ENCODE measurements at places on chromosomes 12 and 14.
A peak's percentile ranks its signal among the peaks of the same experiment; 100 is the strongest.

GRCh38 chr12:15209782-15210181 lies 11.4 kb downstream of the RERG start:
- no peak for DNase-seq

DNA sequence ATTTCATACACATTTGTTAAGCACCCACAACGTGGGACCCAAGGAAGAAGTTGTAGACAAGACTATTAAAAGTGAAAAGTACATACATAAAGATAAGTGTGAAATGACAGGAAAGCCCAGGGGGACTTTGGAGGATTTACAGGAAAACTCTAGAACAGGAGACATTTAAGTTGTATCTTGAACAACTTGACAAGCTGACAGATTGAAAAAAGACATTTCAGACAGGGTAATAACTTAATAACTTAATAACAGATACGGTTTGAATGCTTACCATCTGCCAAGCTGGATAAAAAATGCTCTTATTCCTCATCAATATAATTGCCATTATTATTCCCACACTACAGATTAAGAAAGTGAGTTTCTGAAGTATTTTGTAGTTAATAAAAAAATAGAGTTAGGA lies 229.7 kb upstream of the SYT10 start:
- DNase-seq: no peak

GRCh38 chr12:85004204-85004603 lies 31.9 kb downstream of the TSPAN19 start:
- no peak for DNase-seq

GRCh38 chr12:53231921-53232645 lies at the start of gene RARG:
Gene RARG, minus strand, starts transcription at chr12:53232209. Its CDS starts 4,664 bp downstream, at chr12:53227545.
- DNase-seq: no peak

DNA sequence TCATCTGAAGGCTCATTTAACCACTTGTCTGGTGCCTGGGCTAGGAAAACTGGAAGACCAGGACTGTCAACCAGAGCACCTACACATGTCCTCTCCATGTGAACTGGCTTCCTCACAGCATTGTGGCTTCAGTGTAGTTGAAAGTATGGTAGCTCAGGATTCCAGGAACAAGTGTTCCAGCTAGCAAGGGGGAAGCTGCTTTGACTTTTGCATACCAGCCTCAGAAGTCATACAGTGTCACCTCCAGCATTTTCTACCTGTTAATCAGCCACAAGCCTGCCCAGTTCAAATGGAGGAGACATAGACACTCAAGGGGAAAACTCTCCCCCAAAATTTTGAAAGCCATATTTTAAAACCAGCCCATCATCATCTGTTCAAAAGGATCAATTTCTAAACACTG lies 212.8 kb upstream of the CAND1 start:
- DNase-seq: no peak

GRCh38 chr14:93686268-93686667 lies 102.0 kb downstream of the PRIMA1 start:
- no peak for DNase-seq

GRCh38 chr12:88366101-88366500 lies 214.2 kb downstream of the KITLG start:
- no peak for DNase-seq

GRCh38 chr14:54902521-54903420 lies at the start of gene GCH1:
Gene GCH1, minus strand, starts transcription at chr14:54902826. Its CDS starts 163 bp downstream, at chr14:54902663.
- DNase-seq: peak; percentile 84

- DNase-seq: no peak
Measured at GRCh38 chr12:80187660-80188090, 88.3 kb downstream of the OTOGL start.

- DNase-seq: peak; percentile 10
Measured at GRCh38 chr14:35482994-35483515, 50.9 kb upstream of the INSM2 start.

GRCh38 chr14:96162265-96162664 lies 42.4 kb upstream of the BDKRB2 start:
- DNase-seq: no peak

Measured in HuH-7 (cell line).